Naive thymus-derived CD8-positive, alpha-beta T cell (primary cell): ENCODE measurements at places on chromosomes 7 and 10.

- H3K36me3 ChIP-seq, result no peaks in the 10 kb centered on the region
- no peak overlapping the region for H3K4me3 ChIP-seq
- H3K27ac ChIP-seq, result no peak overlapping the region
These were observed 169.5 kb downstream of the KIF20B start for GRCh38 chr10:89870936-89871335.

- H3K36me3 ChIP-seq, result no peaks in the 10 kb centered on the region
- no peaks in the 10 kb centered on the region for H3K4me1 ChIP-seq
- peaks cover 35% of the 10 kb centered on the region for H3K27me3 ChIP-seq
- no peak overlapping the region for H3K27ac ChIP-seq
- no peak overlapping the region for H3K4me3 ChIP-seq
- no peak for DNase-seq
These were observed 98.4 kb upstream of the HABP2 start for GRCh38 chr10:113454341-113455061.

DNA sequence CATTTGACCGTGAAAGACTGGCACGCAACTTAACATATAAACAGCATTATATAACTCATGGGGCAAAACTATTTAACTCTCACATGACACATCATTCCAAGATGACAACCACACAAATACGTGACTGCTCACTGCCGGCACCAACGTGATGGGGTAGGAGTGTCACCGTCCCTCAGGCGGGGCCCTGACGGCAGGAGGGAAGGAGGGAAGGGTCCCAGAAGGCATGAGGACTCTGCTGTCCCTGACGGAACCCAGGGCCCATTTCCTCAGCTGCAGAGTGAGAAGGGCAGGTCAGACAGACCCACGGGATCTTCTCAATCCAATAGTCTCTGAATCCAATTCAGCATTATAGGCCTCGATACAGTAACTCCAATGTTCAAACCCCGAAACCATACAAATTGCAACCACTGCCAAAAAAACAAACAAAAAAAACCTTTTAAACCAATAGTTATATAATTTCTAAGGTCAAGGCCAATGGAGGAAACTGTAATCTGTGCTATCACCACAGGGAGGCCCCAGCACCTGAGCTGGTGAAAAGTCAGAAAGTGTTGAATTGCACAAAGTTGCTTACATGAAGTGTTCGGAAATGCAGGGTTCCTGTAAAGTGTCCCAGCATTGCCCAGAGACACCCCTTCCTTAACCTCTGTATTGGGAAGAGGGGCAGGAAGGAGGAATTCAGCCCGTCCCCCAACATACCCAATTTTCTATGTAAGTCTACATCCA lies 137.4 kb downstream of the TNS3 start:
- DNase-seq, result no peak
- H3K4me1 ChIP-seq, result no peaks in the 10 kb centered on the region
- H3K27ac ChIP-seq, result no peak overlapping the region
- H3K4me3 ChIP-seq, result no peak overlapping the region

- H3K4me1 ChIP-seq, result peaks cover 72% of the 10 kb centered on the region
- H3K27me3 ChIP-seq, result no peaks in the 10 kb centered on the region
- DNase-seq, result no peak
- no peak overlapping the region for H3K27ac ChIP-seq
These were observed 56.6 kb downstream of the ELMO1 start for GRCh38 chr7:37391791-37392672.

GRCh38 chr10:74835963-74836362 lies 9.6 kb downstream of the KAT6B start:
- H3K36me3 ChIP-seq, result peaks cover 7% of the 10 kb centered on the region
- no peak for DNase-seq
- H3K4me3 ChIP-seq, result no peak overlapping the region
- H3K27ac ChIP-seq, result no peak overlapping the region
- H3K4me1 ChIP-seq, result peaks cover 26% of the 10 kb centered on the region

DNA sequence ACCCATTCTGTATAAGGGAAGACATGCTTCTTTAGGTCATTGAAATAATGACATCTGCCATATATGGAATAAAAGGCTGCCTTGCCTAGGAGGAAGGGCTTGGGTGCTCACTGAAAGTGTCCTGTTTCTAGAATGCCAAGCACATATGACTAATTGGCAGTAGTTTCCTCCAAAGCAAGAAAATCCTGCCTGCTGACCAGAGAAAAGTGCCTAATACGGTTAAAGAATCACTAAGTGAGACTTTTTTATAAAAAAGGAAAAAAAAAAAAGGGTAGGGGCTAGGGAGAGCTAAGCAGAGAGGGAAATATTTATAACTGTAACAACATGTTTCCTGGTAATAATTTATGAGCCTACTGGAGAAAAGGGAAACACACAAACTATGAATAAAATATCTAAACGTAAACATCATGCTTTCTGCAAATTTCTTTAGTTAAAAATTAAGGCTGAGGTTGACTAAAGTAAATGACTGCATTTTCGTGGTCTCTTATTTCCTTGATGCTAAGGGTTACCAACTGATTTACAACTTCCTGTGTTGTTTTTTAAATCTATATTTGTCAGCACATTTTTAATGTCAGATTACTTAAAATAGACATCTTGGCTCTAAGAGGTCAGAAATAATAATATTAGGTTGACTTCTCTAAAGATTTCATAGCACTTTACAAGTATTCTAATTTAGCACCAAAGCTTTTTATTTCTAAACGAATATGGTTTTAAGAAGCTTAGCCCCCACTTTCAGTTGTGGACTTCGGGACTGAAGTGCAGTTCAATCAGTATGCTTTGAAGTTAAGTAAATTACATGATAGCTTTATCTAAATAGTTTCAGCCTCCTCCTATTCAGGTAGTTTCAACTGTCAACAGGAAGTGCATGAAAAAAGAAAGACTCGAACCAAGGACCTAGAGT lies 89.6 kb downstream of the CABCOCO1 start:
- no peaks in the 10 kb centered on the region for H3K27me3 ChIP-seq
- no peak for DNase-seq
- peaks cover 5% of the 10 kb centered on the region for H3K4me1 ChIP-seq
- peak overlapping the region; percentile 47 for H3K27ac ChIP-seq

DNA sequence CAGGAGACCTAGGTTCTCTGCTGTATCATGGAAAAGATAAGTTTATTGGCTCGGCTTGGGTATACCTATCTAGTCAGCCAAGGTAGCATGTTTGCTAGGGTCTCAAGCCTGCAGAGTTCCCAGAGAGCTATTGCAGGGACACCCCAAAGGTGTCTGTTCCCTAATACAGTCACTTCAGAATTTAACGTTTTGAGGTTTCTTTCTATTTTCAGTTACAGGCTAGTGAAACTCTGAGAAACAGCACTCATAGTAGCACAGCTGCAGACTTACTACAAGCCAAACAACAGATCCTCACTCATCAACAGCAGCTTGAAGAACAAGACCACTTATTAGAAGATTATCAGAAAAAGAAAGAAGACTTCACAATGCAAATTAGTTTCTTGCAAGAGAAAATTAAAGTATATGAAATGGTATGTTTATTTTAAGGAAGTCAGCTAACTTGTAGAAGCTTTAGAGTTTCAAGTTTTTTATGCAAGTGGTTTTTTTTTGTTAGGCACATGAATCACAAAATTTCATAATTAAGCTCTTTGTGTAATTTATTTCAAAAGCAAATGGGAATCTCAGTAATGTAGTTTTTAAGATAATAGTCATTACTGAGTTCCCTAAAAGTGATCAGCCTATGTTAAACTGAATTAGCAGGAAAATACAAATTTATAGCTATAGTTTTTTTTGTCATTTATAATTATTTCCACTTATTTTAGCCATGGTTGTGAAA lies 54.9 kb downstream of the AKAP9 start:
- H3K27ac ChIP-seq, result no peak overlapping the region
- DNase-seq, result no peak
- H3K4me1 ChIP-seq, result no peaks in the 10 kb centered on the region
- peaks cover 56% of the 10 kb centered on the region for H3K36me3 ChIP-seq

DNA sequence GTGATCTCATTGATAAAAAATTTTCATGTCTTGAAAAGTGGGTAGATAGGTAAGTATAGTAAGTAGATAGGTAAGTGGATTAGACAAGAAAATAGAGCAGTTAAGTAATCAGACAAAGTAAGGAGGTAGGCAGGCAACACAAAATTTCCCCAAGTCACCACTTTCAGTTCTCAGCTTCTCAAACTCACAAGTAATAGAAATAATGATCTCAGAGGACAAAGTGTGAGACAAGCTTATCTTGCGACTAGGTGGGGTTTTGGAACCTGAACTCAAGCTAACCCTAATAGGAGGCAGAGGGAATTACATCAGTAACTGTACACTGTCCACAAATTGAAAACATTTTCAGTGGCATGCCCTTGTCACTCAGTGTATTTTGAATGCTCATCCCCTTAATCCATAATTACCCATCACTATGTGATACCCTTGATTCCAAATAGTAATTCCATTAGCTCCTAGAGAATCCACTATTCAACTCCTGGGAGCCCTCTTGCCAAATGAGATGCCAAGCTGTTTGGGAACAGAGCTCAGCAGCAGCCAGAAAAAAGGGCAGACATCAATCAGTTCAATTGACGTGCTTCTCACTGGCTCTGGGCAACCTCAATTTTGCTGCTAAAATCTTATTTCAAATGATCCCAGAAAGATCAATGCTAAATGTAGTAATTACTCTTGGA lies 703.2 kb downstream of the XPNPEP1 start:
- H3K36me3 ChIP-seq, result no peaks in the 10 kb centered on the region
- no peaks in the 10 kb centered on the region for H3K27me3 ChIP-seq
- no peak overlapping the region for H3K27ac ChIP-seq
- DNase-seq, result no peak

DNA sequence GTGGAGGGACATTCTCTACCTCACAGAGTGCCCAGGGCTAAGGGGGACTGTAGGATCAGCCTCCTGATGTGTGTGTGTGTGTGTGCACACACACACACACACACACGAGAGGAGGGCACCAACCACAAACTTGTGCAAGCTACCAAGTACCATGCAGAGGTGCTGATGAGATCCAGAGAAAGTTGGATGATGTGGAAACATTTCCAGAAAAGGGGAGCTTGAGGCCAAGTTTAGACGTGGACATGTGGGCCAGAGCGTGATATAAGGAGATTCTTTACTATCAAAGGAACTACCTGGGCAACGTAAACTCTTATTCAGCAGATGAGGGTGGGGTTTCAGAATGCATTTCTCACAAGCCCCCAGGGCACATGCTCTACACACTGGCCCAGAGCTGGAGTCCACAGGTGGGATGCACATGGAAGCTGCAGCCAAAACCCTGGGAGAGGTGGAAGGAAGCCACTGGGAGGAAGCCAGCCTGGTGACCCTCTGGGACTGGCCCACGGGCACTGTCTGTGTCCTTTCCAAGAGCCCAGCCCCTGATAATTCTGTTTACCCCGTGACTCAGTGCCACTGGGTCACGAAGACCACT lies 53.5 kb downstream of the DLG5 start:
- no peak for DNase-seq
- H3K4me3 ChIP-seq, result no peak overlapping the region
- H3K36me3 ChIP-seq, result no peaks in the 10 kb centered on the region
- no peaks in the 10 kb centered on the region for H3K27me3 ChIP-seq
- H3K27ac ChIP-seq, result no peak overlapping the region

DNA sequence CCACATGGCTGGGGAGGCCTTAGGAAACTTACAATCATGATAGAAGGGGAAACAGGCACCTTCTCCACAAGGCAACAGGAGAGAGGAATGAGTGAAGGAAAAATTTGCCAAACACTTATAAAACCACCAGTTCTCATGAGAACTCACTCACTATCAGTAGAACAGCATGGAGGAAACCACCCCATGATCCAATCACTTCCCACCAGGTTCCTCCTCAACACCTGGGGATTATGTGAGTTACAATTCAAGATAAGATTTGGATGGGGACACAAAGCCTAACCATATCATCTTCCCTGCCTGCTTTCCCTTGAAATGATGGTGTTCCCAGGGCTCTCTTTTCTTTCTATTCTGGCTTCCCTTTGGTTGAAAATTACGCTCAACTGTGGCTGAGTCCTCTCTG lies 262.7 kb upstream of the HABP2 start:
- no peaks in the 10 kb centered on the region for H3K4me1 ChIP-seq
- no peaks in the 10 kb centered on the region for H3K27me3 ChIP-seq
- DNase-seq, result no peak
- no peak overlapping the region for H3K27ac ChIP-seq

DNA sequence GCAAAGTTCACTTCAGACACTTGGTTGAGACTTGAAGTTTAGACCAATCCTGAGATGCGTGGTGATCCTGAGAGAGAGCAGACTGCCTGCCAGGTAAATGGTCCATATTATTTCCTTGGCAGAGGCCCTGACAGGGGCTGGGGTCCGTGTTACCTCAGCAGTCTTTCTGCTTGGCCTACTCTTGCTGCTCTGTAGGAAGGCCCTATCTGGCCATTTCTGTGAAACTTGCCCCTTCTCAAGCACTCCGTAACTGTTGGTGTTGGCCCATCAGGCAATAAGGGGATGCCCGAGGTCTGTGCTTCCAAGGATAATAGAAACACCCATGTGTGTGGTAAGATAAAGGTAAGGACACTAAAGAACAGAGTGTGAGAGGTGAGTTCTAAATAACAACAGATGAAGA lies 20.0 kb downstream of the LOXL4 start:
- peaks cover 18% of the 10 kb centered on the region for H3K36me3 ChIP-seq
- H3K27ac ChIP-seq, result no peak overlapping the region
- no peaks in the 10 kb centered on the region for H3K27me3 ChIP-seq
- peaks cover 18% of the 10 kb centered on the region for H3K4me1 ChIP-seq
- DNase-seq, result no peak
